GOT3 (cell line): ENCODE measurements at places on chromosomes 12 and 14.

GRCh38 chr14:87331991-87332390, 661.0 kb downstream of the GALC start:
- no peak for DNase-seq

DNA sequence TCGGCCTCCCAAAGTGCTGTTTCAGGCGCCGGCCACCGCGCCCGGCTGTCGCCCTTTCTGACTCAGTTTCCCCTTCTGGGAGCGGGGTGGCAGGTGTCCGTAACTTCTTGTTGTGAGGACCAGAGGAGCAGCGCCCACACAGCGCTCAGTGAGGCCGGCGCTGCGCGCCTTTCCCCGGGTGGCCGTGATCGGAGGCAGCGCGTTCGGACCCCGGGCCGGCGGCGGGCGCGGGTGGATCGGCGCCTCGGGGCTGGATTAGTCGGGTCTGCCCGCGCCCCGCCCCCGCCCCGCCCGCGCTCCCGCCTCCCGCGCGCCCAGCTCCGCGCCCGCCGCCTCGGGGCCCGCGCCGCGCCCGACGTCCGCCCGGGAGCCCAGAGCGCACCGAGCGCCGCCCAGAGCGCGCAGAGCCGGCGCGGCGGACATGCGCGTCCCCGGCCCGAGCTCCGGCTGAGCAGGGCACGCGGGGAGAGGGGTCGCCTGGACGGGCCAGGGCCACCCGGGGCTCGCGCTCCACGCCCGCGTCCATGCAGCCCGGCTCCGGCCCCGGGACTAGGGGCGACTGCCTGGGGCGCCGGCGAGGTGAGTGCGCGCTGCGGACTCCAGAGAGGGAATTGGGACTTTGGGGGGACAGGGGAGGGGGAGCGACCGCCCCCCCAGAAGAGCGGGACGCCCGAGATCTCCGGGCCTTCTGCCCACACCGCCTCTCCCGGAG, 50.6 kb downstream of the LRCOL1 start:
- DNase-seq: no peak

DNA sequence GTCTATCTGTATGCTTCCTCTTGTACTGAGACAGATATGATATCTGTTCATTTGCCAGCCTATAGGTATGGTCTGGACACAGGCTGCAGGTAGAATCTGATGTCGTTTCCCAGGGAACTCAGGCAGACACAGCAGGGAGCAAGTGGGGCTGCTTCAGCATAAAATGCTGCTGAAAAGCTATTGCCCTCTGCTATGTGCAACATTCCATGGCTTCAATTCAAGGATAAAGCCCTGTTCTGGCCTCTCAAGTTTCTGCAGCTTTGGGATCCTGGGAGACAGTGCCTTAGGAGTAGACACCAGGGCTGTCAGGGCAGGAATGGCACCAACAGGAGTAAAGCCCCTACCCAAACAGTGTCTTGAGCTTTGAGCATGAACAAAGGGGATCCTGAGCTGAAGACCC, 173.5 kb downstream of the SLC41A2 start:
- DNase-seq: no peak

GRCh38 chr14:54188064-54188666, 208.6 kb upstream of the CDKN3 start:
- DNase-seq: no peak

DNA sequence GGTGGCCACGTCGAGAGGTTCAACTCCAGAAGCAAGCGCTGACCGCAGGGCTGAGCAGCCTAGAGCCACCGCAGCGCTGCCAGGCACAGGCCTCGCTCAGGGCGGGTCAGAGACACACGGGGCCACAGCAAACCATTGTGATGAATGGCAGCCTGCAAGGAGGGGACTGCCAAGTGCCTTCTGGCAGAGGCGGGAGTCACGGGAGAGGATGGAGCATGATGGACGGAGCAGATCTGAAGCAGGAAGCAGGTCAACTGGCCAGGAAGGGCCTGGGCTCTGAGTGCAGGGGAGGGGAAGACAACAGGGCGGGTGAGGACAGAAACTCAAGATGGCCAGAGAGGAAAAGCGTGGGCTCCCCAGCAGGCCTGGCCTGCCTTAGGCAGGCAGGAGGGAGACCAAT, 49.8 kb downstream of the CDC42BPB start:
- no peak for DNase-seq

- no peak for DNase-seq
Measured at GRCh38 chr14:49092345-49092744, 493.8 kb downstream of the RPS29 start.

GRCh38 chr14:49052521-49052920, 533.7 kb downstream of the RPS29 start:
- DNase-seq: no peak

- DNase-seq: no peak
Measured at GRCh38 chr14:49623941-49624839, 3.6 kb downstream of the MGAT2 start.

- DNase-seq: no peak
Measured at GRCh38 chr14:103832046-103832445, 15.3 kb downstream of the PPP1R13B start.

- no peak for DNase-seq
Measured at GRCh38 chr12:104060791-104061190, 3.5 kb upstream of the HCFC2 start.

- DNase-seq: no peak
Measured at GRCh38 chr14:22991852-22992251, 9.5 kb upstream of the AJUBA start.

DNA sequence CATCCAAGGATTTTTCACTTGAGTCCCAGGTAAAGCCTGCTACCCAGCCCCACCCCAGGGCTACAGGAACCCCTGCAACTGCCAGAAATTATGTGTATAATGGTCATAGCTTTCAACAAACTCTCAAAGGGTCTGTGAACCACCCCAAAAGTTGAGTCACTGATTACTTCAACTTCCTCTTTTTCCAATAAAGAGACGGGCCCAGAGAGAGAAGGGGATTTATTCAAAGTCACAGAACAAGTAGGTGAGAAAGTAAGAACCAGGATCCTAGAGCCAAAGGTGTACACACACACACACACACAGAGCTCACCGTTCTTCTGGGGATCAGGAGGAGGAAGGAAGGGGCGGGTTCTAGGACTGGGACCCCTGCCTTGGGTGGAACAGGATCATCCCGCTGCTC, 4.8 kb upstream of the ITPK1 start:
- no peak for DNase-seq

GRCh38 chr12:31897781-31898503, 61.3 kb upstream of the RESF1 start:
- DNase-seq: no peak

GRCh38 chr14:97056086-97056485, 258.9 kb downstream of the VRK1 start:
- no peak for DNase-seq

DNA sequence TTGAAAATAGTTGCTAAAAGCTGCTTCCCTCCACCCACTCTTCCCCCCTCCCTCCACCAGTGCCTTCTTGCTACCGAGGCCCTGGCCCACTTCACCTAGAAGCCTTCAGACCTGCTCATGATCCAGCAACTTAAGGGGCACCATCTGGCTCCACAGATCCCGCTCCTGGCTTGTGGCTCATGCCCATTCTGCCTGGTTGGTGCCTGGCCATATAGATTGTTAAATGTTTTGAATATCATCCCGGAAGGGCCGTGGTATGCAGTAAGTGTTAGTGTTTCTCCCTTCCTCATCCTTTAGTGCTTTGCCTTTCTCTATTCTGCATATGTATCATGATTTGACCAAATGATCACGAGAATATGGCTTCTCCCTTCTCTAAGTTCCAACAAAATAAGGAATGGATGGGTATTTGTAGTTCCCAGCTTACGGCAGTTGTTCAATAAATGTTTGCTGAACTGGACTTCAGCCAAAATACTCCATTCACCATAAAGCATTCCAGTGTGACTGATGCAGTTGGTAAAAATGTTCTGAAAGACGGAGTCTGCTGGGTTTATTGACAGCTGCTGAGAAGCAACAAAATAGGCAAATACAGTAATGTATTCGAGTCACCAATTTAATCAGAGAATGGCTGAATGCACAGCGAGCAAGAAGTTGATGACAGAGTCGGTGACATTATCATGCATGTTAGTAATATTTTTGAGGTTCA, 30.7 kb downstream of the GRIP1 start:
- no peak for DNase-seq

DNA sequence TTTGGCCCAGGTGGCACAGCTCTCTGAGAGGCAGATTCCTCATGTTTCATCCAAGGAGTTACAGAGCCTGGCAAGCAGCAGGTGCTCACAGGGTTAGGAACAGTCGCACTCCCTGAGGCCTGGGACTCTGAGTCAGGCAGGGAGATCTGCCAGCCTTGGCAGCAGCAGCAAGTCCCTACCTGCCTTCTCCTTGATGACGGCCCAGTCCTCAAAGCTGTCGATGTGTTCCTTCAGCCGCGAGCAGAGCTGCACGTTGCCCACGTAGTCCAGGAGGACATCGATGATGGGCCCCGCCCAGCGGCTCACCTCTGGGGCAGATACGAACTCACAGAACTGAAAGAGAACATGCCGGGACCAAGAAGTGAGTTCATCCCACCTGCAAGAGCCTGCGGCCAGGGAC, 10.4 kb downstream of the FAM181A start:
- no peak for DNase-seq

GRCh38 chr14:79915406-79915805, 295.9 kb downstream of the DIO2 start:
- no peak for DNase-seq

- DNase-seq: no peak
Measured at GRCh38 chr12:53461059-53461458, 9.2 kb downstream of the PCBP2 start.

- DNase-seq: no peak
Measured at GRCh38 chr12:127149226-127149964, 1117.6 kb upstream of the TMEM132C start.

- DNase-seq: no peak
Measured at GRCh38 chr12:58026426-58026825, 85.1 kb downstream of the ATP23 start.

- DNase-seq: no peak
Measured at GRCh38 chr12:82970614-82971013, 283.9 kb downstream of the TMTC2 start.

DNA sequence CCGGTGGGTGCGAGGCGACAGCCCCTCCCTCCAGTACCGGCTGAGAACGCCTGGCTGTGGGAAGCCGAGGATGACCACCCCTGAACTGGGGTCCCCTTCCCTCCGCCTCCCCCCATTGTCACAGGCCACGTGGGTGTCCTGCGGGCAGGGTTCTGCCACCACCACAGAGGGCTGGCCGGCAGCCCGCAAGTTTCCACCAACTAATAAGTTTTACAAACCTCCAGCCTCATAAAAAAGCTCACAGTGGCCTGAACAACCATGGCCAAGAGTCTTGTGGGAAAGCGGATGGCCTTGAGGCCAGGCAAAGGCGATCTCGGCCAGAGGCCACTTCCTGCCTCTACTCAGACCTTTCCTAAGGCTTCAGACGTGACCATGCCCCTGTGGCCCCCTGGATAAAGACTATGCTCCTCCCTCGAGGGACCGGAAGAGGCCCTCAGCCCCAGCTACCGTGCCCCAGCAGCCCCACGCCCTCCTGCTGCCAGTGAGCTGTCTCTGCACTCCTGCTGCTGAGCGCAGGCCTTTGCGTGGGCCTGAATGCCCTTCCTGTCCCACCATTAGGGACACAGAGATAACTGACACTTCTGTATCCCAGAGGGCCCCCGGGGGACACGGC, 46.1 kb upstream of the DLK1 start:
- no peak for DNase-seq

DNA sequence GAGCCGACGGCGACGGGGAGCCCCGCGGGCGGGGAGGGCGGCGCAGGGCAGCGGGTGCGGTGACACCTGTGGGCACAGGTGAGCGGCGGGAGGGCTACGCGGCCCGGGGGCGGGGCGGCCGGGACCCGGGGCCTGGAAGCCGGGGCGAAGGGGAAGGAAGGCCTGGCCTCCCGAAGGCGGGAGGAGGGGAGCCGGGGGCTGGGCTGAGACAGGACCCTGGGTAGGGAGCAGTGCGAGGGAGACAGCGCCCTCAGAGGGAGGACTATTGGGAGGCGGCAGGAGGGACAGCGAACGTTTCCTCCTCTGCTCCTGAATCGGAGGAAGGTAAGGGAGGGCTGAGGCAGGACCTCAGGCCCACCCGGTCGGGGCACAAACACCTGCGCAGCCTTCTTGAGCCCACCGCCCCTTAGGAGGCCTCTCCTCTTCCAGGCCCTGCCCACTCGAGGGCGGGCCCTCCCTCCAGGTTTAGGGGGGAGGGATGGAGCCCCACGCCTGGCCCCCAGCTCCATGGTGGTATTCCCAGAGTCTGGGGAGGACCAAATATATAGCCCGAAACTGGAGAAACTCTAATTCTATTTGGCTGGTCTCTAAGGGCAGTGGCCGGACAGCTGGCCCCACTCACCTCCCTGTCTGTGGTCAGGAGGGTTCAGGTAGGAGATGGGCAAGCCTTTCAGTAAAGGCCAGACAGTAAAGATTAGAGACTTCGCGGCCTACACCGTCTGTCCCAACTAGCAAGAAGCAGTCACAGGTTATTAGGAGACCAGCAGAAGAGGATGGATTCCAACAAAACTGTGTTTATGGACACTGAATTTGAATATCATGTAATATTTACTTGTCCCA, 509 bp downstream of the PLEKHG6 start:
- no peak for DNase-seq

DNA sequence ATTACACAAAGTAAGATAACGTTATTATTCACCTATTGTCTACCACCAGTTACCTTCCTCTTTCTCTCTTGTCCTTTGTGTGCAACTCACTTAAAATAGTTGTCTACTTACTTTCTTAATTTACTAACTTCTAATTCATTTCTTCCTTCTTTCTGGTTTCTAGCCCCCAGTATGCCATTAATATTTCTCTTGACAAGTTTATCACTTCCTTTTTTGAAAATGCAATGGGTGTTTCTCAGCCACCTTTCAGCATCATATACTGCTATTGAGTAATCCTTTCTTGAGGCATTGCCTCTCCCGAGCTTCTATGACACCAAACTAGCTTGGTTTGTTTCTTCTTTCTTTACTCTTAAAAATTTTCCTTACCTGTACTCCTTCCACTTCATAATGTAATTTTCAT, 633.6 kb downstream of the TMTC2 start:
- no peak for DNase-seq

GRCh38 chr14:94366146-94366915, 22.1 kb downstream of the SERPINA1 start:
- DNase-seq: no peak

GRCh38 chr12:63822352-63822751, 22.1 kb upstream of the SRGAP1 start:
- no peak for DNase-seq

- DNase-seq: no peak
Measured at GRCh38 chr12:44384136-44384535, 492.0 kb downstream of the NELL2 start.

DNA sequence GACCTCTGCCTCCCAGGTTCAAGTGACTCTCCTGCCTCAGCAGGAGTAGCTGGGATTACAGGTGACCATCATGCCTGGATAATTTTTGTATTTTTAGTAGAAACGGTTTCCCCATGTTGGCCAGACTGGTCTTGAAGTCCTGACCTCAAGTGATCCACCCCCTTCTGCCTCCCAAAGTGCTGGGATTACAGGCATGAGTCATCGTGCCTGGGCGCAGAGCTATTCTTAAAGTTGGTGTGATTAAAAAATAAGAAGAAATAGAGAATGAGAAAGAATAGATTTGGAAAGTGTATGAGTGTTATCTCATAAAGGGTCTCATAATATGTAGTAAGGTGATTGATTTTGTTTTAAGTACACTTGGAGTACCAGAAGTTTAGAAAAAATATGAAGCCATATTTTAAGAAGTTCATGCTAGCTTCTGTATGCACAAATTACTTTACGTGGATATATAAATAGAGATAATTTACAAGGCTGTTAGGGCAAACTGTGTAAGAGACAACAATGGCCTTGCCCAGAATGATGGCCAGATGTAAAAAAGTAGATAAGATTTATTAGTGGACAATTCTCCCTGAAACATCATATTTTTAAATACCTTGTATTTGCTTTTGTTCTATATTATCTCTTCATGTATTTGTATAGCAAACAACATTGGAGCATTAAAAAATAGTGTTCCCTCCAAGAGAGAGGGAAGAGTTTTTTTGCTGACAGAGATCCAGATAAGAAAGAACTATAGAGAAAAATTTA, 1108.5 kb downstream of the SLC16A7 start:
- DNase-seq: no peak
